ENCODE measurements at places on chromosomes 16 and 17.

DNA sequence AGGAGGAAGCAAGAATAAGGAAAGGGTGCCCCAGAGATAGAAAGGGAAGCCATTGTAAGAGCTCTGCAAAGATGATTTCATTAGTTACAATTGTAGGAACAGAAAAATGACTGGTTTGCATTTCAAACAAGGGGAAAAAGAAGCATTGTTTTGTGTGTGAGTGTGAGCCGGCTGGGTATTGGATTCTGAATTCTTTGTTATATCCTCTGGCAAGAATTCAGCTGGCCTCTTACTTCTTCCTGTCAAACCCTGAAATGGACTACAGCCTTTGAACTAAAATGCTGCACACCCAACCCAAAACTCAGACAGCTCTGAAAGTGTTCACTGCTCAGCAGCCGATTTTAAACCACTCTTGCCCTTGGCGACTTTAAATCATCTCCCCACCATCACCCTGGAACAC, 461.3 kb downstream of the PMP22 start:
- DNase-seq: no peak

- no peak for DNase-seq
Measured at GRCh38 chr17:9271989-9272388, 250.7 kb downstream of the NTN1 start.

DNA sequence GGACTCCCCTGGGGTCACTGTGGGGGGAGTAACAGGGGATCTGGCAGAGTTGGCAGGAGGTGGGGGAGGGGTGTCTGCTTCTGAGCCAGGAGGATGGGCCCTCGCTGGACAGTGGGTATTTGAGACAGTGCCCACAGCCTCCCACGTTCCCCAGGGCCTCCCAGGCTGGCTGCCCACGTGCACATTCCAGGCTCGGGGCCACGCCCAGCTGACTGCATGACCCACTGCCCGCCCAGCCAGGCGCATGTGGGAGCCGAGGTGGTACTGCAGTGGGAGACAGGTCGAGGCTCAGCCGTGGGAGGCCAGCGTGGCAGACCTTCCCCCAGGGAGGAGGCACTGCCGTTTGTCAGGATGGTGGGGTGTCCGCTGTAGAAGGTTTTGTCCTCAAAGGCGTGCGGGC, 38.8 kb downstream of the BAHCC1 start:
- DNase-seq: no peak

GRCh38 chr17:59796138-59796537, 88.7 kb downstream of the VMP1 start:
- no peak for DNase-seq

DNA sequence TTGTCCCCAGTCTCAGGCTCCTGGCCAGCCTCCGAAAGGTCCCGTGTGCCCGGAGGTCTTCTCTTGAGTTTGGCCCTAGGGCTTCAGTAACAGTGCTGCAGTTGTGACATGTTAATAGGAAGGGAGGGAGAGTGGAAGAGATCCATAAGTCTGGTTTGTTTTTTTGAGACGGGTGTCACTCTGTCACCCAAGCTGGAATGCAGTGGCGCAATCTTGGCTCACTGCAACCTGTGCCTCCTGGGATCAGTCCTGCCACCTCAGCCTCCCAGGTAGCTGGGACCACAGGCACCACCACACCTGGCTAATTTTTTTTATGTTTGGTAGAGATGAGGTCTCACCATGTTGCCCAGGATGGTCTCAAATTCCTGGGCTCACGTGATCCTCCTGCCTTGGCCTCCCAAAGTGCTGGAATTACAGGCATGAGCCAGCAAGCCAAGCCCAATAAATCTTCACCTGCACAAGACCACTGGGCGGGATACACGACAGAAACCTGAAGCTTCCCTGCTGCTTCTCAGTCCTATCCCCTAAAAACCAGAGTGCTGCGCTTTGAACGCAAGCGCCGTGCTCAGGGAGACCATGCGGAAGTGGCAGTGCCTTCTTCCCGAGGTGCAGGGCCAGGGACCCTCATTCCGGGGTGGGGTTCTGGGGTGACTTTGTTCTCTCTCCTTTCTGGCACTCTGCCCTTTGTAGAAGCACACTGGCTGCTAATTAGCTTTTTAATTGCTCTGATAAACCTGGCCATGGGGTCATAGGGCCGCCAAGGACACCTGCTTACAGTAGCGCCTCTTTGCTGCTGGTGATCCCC, 10.9 kb downstream of the TRAF7 start:
- no peak for DNase-seq

- DNase-seq: no peak
Measured at GRCh38 chr17:45709728-45710288, 74.3 kb upstream of the CRHR1 start.

GRCh38 chr17:14042411-14042810, 26.9 kb upstream of the COX10 start:
- no peak for DNase-seq

DNA sequence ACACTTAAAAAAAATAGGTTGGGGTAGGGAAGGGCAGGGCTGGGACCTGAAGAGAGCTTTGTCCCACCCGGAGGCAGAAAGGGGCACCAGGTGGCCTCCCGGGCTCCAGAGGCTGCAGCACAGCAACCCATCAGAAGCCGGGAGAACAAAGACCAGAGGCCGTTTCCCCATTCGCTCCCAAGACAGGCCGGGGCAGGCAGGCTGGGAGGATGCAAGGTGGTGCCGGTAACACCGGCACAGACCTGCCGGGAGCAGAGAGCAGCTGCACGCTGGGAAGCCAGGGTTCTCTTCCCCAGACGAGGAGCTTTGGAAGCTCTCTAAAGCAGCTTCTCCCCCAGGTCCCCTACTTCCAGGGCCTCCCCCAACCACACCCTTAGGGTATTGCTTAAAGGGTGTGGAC, 5.6 kb downstream of the PPL start:
- DNase-seq: no peak

DNA sequence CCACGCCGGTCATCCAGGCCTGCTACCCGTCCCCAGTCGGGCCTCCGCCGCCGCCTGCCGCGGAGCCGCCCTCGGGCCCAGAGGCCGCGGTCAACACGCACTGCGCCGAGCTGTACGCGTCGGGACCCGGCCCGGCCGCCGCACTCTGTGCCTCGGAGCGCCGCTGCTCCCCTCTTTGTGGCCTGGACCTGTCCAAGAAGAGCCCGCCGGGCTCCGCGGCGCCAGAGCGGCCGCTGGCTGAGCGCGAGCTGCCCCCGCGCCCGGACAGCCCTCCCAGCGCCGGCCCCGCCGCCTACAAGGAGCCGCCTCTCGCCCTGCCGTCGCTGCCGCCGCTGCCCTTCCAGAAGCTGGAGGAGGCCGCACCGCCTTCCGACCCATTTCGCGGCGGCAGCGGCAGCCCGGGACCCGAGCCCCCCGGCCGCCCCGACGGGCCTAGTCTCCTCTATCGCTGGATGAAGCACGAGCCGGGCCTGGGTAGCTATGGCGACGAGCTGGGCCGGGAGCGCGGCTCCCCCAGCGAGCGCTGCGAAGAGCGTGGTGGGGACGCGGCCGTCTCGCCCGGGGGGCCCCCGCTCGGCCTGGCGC, 2.4 kb downstream of the HIC1 start:
- no peak for DNase-seq

DNA sequence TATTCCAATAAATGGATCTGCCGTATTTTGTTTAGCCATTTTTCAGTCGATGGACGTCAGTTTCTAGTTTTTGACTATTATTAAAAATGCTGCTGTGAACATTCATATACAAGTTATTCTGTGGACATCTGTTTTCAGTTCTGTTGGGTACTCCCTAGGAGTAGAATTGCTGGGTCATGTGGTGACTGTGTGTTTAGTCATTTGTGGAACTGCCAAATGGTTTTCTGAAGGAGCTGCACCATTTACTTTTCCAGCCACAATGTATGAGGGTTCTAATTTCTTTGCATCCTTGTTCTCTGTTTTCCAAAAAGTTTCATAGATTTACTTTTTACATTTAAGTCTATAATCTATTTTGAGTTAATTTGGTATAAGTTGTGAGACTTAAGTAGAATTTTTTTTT, 29.5 kb downstream of the CYLD start:
- DNase-seq: no peak

- DNase-seq: no peak
Measured at GRCh38 chr17:82609655-82610054, 38.6 kb downstream of the WDR45B start.

GRCh38 chr16:2032285-2033056, 5.8 kb downstream of the NHERF2 start:
- no peak for DNase-seq

- no peak for DNase-seq
Measured at GRCh38 chr17:82031885-82032627, 578 bp downstream of the RAC3 start.

DNA sequence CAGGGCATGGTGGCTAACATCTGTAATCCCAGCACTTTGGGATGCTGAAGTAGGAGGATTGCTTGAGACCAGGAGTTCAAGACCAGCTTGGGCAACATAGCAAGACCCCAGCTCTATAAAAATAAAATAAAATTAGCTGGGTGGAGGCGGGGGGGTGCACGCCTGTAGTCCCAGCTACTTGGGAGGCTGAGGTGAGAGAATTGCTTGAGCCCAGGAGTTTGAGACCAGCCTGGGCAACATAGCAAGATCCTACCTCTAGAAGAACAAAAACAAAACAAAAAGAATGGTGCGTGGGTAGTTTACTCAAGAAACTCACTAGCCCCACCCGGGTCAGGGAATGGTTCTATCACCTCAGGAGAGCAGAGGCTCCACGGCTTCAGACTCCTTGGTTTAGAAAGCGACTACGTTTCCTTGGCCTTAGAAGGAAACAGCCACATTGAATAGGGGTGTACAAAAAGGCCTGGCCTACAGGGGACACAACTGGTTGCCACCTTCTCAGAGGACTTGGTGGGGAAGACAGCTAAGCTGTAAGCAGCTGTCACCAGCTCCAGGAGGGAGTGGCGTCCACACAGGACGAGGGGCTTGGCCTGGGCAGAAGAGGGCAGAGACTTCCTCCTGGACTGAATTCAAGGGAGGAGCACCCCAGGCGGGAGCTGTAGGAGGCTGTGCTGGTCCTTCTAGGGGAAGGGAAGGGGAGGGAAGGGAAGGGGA, 716 bp downstream of the TK1 start:
- DNase-seq: peak; percentile 72

- peak; percentile 86 for DNase-seq
Measured at GRCh38 chr17:78865682-78866390, 25.2 kb upstream of the USP36 start.

DNA sequence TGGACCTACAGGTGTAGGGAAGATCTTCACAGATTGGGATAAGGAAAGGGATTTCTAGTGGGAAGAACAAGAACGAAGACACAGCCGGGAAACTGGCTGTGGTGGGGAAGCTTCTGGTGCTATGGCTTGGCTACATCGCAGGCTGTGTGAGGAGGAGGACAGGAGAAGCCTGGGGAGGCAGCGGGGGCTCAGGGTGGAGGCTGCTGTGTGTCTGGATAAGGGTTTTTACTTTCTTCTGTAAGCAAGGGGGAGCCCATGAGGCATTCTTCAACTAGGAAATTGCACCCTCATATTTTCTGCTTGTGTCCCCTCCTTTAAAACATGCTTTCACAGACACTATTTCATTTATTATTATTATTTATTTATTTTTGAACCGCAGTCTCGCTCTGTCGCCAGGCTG, 2.9 kb upstream of the RHBDF2 start:
- DNase-seq: no peak

GRCh38 chr17:27206447-27206846, 87.5 kb upstream of the WSB1 start:
- no peak for DNase-seq

GRCh38 chr17:75752802-75753513, 12.0 kb downstream of the GALK1 start:
- no peak for DNase-seq

DNA sequence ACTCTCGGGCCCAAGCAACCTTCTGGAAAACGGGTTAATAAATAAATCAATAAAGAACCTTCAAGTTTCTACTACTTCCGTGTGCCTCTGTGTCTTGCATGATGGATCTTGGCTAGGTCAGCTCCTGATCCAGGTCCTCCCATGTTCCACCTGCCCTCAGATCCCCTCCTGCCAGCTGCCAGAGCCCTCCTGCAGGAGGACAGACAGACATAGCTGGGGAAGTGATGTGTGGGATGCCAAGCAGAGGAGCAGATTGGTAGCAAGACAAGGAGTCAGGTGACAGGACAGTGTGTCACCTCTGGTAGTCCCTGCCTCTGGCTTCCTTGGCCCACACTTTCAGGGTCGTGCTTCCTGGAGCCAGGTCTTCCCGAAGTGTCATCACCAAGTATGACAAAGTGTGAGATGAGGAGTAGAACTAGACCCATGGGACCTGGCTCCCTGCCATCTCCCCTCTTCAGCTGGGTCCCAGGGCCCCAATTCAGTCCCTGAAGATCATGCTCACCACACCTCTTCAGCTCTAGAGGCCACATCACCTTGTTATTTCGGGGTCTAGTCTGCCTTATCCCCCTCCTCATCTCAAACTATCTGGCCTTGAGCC, 1.0 kb upstream of the EPN3 start:
- no peak for DNase-seq

DNA sequence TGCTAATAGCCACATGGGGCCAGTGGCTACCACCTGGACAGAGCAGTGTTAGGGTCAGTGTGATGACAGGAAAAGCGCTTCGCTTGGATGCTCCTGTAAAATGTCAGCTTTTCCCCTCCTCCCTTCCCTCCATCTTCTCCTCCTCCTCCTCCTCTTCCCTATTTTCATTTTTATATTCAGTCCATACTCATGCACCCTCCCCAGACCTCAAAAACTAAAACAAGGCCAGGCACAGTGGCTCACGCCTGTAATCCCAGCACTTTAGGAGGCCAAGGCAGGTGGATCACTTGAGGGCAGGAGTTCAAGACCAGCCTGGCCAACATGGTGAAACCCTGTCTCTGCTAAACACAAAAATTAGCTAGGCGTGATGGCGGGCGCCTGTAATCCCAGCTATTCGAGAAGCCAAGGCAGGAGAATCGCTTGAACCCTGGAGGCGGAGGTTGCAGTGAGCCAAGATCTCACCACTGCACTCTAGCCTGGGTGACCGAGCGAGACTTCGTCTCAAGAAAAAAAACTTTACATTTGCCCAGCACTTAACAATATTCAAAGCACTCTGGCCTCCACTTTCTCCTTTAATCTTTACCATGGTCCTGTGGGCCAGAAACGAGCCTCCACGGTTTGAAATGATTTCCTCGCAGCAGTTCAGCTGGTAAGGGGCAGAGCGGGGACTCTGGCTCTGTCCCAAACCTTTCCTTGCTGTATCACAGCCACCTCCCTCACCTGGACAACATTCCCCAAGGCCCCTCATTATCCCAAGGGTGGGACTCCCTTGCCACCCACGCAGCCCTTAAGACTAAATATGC, 21.8 kb downstream of the ANKRD40 start:
- DNase-seq: no peak

GRCh38 chr16:30482366-30482765, 9.8 kb downstream of the ITGAL start:
- DNase-seq: no peak

- DNase-seq: no peak
Measured at GRCh38 chr16:8293413-8293812, 296.9 kb downstream of the TMEM114 start.

GRCh38 chr17:29659155-29659554, 36.4 kb upstream of the CORO6 start:
- no peak for DNase-seq

DNA sequence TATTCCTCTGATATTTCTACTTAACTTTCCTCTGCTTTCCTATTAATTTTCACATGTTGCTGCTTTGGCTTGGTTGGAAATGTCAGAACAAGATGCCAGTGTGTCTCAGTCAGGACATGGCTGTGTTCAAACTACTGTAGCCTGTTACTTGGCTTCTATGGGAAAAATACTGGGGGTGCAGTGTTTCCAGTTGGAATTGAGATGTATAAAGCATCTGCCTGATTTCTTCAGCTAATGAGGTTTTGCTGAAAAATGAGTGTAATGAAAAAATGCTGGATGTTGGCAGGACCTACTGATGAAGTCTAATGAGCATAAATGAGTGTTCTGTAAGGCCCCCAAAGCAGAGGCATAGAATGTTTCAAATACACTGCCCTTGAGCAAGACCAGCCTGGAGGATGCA, 166.6 kb downstream of the PHKB start:
- DNase-seq: no peak

Measured in coronary artery (tissue), 2 donors.